Fibroblast of lung (primary cell): ENCODE measurements at places on chromosomes 12 and 14. TPM values are rescaled to one million over a fixed set of nuclear protein-coding genes. Genes with fewer than 3 reads are reported as not detected.

GRCh38 chr14:63670692-63671091 is 29.0 kb upstream of the WDR89 start:
- no peaks in the 10 kb centered on the region for H3K4me1 ChIP-seq
- no peaks in the 10 kb centered on the region for H3K36me3 ChIP-seq
- DNase-seq, result no peak
- H3K27ac ChIP-seq, result no peak overlapping the region

The P3H3 gene
- 72.4 and 96.3 TPM in 2 replicates for total RNA-seq

GRCh38 chr12:98374007-98374406 is 141.4 kb upstream of the TMPO start:
- H3K27me3 ChIP-seq, result no peaks in the 10 kb centered on the region
- no peak overlapping the region for H3K4me3 ChIP-seq
- no peaks in the 10 kb centered on the region for H3K36me3 ChIP-seq
- no peaks in the 10 kb centered on the region for H3K4me1 ChIP-seq

DNA sequence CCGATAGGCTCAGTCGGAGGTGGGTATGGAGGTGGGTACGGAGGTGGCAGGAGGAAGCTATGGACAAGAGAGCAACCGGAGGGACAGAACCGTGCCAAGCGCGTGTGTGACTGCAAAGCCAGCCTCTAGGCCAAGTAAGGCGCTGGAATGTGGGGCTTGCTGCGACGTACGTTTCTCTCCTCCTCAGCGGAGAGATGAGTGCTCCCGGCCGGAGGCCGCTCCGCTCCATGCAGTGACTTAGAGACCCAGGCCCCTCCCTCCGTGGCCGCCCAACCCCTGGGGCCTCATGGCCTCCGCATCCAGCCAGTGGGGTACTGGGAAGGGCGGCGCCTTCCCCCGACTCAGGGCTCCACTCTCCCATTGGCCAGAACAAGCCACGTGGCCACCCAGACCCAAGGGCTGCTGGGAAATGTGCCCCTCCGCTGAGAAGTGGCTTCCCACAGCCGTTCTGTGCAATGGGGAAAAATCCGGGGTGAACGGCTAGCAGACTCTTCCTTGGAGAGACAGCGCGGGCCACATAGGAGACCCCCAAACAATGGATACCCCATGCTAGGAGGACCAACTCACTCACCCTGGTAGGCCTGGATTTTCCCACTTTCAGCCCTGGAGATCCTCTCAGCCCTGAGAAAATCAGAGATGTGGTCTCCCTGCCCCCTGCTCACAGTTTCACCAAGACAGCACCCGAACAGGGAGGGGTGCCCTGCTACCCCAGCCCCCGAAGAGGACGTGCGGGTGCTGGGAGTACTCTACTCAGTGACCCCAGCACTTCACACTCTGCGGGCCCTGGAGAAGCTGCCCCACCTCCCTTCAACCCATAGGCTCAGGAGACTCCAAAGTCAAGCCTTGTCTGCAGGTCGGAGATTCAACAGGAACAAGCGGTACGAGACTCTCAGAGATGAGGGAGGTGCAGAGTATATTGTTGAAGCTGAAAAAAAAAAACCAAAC is 66.7 kb downstream of the RIMBP2 start:
- H3K27me3 ChIP-seq, result no peaks in the 10 kb centered on the region
- DNase-seq, result no peak
- H3K27ac ChIP-seq, result no peak overlapping the region

GRCh38 chr12:106246891-106247673 is 738 bp downstream of the CKAP4 start:
- H3K27me3 ChIP-seq, result no peaks in the 10 kb centered on the region
- H3K4me3 ChIP-seq, result peak overlapping the region; percentile 90
- peak; percentile 66 for DNase-seq
- H3K36me3 ChIP-seq, result peaks cover 3% of the 10 kb centered on the region
